ENCODE measurements at places on chromosomes 12 and 14.

DNA sequence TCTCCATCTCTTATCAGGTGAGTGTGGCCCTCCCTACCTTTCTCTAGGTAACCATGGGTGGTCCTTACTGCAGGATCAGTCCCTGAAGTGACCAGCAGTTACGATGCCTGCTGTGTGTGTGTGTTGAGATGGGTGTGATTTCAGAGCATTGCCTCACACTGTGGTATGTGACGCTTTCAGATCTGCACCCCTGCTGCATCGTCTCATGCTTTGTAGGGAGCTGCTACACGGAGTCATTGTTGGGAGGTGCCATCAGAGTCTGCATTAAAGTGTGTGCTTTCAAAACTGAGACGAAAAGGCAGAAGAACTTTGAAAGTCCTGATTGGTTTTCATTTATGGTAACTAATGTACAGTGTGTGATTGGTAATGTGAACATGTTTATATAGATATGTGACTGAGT, 150.5 kb downstream of the PELI2 start:
- H3K27ac ChIP-seq = no peak overlapping the region
- no peaks in the 10 kb centered on the region for H3K27me3 ChIP-seq
- H3K4me1 ChIP-seq = no peaks in the 10 kb centered on the region
- H3K4me3 ChIP-seq = no peak overlapping the region
- no peak for DNase-seq

- H3K36me3 ChIP-seq = no peaks in the 10 kb centered on the region
- no peak overlapping the region for H3K27ac ChIP-seq
- H3K27me3 ChIP-seq = no peaks in the 10 kb centered on the region
- H3K4me1 ChIP-seq = no peaks in the 10 kb centered on the region
- no peak overlapping the region for H3K4me3 ChIP-seq
- no peak for DNase-seq
These were observed 139.6 kb downstream of the SLC2A13 start for GRCh38 chr12:39966256-39966655.

GRCh38 chr14:102096569-102097188, 9.8 kb upstream of the HSP90AA1 start:
- H3K27me3 ChIP-seq = no peaks in the 10 kb centered on the region
- no peak overlapping the region for H3K4me3 ChIP-seq
- DNase-seq = peak; percentile 51
- peaks cover 4% of the 10 kb centered on the region for H3K4me1 ChIP-seq

GRCh38 chr12:69105101-69105962, 134.0 kb upstream of the CPSF6 start:
- H3K4me3 ChIP-seq = no peak overlapping the region
- DNase-seq = no peak
- no peaks in the 10 kb centered on the region for H3K27me3 ChIP-seq
- H3K36me3 ChIP-seq = no peaks in the 10 kb centered on the region
- H3K27ac ChIP-seq = no peak overlapping the region

- peaks cover 11% of the 10 kb centered on the region for H3K4me1 ChIP-seq
- peak within 1 kb of the TSS; percentile 78 for H3K27ac ChIP-seq
- H3K4me3 ChIP-seq = peak within 1 kb of the TSS; percentile 75
- H3K36me3 ChIP-seq = no peaks in the 10 kb centered on the region
These were observed at the start of gene P3H3 for GRCh38 chr12:6827982-6828780. P3H3 (plus strand) TSS chr12:6828407; CDS start chr12:6828441, 34 bp downstream.

- H3K27ac ChIP-seq = no peak overlapping the region
- H3K27me3 ChIP-seq = no peaks in the 10 kb centered on the region
- no peaks in the 10 kb centered on the region for H3K4me1 ChIP-seq
- DNase-seq = no peak
These were observed 94.1 kb downstream of the SLC15A4 start for GRCh38 chr12:128729628-128730121.

DNA sequence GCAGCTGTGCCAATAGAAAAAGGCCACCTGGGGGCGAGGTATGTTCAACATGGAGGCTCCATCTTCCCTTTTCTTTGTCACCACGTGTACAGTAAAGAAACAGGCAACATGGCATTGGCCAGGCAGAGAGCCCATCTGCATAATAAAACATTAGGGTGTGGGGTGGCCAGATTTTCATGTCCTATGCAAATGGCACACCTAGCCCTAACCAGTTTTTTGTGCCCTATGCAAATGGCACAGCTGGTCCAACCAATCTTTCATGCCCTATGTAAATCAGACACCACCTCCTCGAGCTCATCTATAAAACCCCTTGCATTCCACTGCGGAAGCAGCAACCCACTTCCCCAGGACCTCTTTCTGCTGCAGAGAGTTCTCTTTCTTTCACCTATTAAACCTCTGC, 149.1 kb upstream of the RGS6 start:
- DNase-seq = no peak
- no peak overlapping the region for H3K4me3 ChIP-seq
- H3K4me1 ChIP-seq = no peaks in the 10 kb centered on the region
- no peaks in the 10 kb centered on the region for H3K36me3 ChIP-seq
- H3K27ac ChIP-seq = no peak overlapping the region

DNA sequence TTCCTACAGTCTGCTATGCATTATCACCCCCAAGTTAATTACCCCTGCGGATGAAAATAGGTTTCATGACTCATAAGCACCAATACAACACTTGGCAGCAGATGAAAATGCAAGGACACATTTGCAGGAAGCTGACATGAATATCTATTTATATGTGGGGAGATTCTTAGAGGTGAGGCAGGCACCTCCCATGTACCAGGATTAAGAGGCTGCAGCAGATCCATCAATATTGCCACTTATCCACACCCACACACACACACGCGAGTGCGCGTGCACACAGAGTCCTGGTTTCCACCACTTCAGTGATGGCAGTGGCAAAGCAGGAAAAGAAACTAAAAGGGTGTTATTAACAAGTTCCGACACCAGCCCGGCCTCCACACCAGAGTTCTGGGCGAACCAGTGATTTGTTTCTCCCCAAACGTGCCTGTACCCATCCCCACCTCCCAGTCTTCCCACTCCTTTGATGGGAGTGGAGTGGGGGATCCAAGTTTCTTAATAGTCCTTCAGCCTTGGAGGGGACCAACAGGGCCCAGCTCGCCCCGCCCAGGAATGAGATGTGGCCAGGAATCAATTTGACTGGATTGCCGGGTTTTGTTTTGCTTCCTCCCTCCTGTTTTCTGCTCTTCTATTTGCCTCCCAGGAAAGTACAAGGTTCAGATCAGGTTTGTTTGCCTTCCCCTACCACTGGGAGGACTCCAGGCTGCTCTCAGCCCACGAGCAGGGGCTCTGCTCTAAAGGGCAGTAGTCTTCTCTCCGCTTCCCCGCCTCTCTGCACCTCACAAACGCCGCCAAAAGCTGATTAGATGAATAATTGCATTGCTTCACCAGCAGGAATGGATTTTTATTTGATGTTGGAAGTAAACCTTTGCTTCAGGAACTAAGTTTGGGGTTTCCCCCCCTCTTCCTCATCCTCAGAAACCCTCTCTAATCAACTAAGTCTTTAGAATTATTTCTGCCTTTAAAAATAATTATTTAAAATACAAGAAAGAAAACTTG, 5.2 kb downstream of the IRF2BPL start:
- no peak overlapping the region for H3K4me3 ChIP-seq
- H3K36me3 ChIP-seq = peaks cover 9% of the 10 kb centered on the region
- DNase-seq = no peak
- no peak overlapping the region for H3K27ac ChIP-seq
- H3K27me3 ChIP-seq = no peaks in the 10 kb centered on the region

DNA sequence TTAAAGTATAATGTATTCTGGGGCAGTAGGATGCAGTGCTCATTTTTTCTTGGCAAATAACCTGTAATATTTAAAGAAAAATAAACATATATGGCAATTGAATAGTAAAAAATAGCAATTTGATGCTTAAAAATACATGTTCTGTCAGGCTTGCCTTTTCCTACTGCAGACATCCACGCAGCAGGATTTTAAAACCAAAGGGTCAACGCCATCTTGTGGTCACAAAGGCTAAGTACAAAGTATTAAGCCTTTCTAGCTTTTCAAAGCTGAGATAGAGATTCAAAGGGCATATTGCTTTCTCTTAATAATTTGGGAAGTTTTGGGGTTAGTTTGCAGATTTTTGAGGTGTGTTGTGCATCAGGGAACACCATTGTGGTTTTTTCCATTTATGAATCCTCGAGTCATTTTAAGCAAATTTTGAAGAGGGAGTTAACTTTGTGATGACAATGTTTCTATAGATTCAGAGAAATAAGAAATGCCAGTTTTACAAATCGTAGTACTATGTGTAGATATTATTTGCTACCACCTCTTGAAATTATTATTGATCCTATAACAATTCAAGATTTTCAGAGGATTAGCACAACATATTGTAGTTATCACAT, 4.7 kb upstream of the CCER1 start:
- H3K27me3 ChIP-seq = no peaks in the 10 kb centered on the region
- H3K27ac ChIP-seq = no peak overlapping the region
- H3K4me3 ChIP-seq = no peak overlapping the region
- no peaks in the 10 kb centered on the region for H3K36me3 ChIP-seq

- no peak overlapping the region for H3K4me3 ChIP-seq
- H3K27ac ChIP-seq = no peak overlapping the region
- no peaks in the 10 kb centered on the region for H3K4me1 ChIP-seq
- DNase-seq = no peak
- no peaks in the 10 kb centered on the region for H3K36me3 ChIP-seq
These were observed 239.1 kb downstream of the DIO2 start for GRCh38 chr14:79972230-79972629.

GRCh38 chr14:92719421-92719820, 29.0 kb downstream of the LGMN start:
- no peaks in the 10 kb centered on the region for H3K27me3 ChIP-seq
- H3K27ac ChIP-seq = no peak overlapping the region
- no peaks in the 10 kb centered on the region for H3K4me1 ChIP-seq

- peaks cover 2% of the 10 kb centered on the region for H3K4me1 ChIP-seq
- H3K27ac ChIP-seq = no peak overlapping the region
- H3K4me3 ChIP-seq = no peak overlapping the region
- H3K36me3 ChIP-seq = no peaks in the 10 kb centered on the region
These were observed 8.7 kb downstream of the SMIM41 start for GRCh38 chr12:52087961-52088820.

DNA sequence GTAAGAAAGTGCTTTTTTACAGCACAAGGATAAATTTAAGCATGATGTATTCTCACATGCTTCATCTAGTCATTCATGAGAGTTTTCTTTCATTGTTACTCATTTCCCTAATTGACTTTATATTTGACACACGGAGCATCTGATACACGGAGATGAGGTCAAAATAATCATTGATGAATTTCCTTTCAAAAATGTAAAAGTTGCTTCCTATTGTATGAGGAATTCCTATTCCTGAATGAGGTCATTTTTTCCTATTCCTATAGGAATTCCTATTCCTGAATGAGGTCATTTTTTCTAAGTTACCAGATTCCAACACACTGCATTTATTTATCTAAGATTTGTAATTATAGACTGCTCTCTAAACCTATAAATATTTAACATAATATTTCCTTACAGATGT, 316.7 kb upstream of the KITLG start:
- no peaks in the 10 kb centered on the region for H3K27me3 ChIP-seq
- no peak for DNase-seq
- no peak overlapping the region for H3K27ac ChIP-seq
- no peak overlapping the region for H3K4me3 ChIP-seq
- H3K36me3 ChIP-seq = no peaks in the 10 kb centered on the region
- H3K4me1 ChIP-seq = no peaks in the 10 kb centered on the region
